Globus pallidus (tissue), 1 donor: ENCODE measurements at places on chromosomes 4 and X.

- no peak for DNase-seq
Measured at GRCh38 chrX:16828124-16828908, 41.8 kb downstream of the RBBP7 start.

- no peak for DNase-seq
Measured at GRCh38 chr4:3473181-3473950, 10.3 kb downstream of the DOK7 start.

DNA sequence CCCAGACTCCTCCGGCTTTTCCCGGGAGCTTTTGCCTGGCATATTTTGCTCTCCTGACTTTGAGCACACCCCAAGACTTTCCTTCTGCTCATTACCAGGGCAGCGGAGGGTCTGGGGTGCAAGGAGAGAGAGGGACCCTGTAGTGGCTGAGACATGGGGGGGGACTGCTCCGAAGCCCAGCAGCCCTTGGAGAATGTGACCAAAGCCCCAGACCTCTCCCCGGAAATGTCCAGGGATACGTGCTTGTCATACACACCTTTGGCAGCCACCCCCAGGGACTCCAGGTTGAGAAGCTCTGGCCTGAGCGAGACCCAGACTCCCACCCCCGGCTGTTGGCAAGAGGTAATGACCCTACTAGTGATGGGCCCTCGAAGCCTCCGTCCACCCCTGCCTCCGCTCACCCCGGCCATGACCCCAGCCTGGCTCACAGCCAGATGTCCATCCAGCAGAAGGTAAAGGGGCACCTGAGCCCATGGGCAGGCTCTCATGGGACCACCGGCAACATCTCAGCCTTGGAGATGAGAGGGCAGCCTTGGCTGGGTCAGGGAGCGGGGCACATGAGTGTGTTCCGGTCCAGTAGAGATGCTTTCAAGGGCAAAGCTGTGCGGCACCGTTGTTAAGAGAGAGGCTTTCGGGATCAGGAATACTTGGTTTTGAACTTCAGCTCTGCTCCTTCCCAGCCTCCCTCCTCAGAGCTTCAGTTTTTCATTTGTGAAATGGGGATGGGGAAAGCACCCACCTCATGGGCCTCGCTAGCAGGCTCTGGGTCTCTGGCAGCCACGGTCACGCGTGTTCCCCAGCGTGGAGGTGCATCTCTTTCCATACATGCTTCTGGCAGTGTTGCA, 2.0 kb downstream of the PSAPL1 start:
- DNase-seq: no peak

GRCh38 chr4:40825014-40825838, 75.5 kb downstream of the NSUN7 start:
- DNase-seq: no peak

- DNase-seq: no peak
Measured at GRCh38 chr4:88015659-88016295, 8.3 kb downstream of the PKD2 start.
